Stimulated activated CD4-positive, alpha-beta T cell treated with anti-CD3 and anti-CD28 coated beads, TNF-alpha, amount 100 ng/mL, for 24 hours (primary cell): ENCODE measurements at places on chromosomes 5 and 9.

DNA sequence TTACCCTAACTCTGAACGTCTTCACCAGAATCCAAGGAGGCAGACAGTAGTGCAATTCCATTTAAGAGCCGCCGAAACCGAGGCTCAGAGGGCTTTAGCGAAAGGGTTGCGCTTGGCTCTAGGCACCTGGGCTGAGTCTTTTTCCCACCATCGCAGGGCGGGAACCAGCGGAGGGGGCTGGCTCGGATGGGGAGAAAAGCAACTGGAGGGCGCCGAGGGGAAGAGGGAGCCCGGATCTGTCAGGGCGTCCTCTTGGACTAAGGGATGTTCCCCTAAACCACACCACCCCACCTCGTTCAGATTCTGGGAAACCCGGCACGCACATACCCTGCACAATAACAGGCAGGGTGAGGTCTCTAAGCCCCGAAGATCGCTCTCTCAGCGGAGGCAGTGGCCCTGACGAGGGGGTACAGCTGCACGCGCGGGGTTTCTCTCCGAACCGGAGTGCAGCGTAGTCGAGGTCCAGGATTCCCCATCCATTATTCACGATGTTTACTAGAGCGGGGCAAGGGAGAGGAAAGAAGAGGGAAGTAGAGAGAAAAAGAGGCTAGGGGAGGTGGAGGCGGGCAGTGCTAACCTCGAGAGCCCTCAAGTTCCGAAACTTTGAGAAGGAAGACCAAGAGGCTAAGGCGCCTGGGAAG is 1.3 kb upstream of the POU4F3 start:
- DNase-seq: no peak

GRCh38 chr5:41809128-41809527 is 61.1 kb downstream of the OXCT1 start:
- no peak for DNase-seq

DNA sequence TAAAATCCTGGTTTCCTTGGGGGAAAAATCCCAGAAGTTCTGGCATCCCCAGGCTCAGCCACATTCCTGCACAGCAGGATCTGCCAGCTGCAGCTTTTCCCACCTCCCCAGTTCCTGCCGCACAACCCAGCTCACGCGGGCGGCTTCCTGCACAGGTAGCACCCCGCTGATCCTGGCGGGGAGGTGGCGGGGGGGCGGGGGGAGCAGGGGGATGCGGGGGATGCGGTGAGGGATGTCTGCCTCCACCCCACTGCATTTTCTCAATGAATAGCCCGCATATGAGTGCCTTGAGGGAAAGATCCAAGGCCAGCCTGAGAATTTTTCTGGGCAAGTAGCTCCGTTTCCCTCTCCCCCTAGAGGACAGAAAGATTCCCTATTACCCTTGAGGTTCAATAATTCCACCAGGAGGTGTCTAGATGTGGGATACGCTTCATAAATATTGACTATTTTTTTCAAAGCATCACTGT is 21.1 kb downstream of the GFPT2 start:
- no peak for DNase-seq

DNA sequence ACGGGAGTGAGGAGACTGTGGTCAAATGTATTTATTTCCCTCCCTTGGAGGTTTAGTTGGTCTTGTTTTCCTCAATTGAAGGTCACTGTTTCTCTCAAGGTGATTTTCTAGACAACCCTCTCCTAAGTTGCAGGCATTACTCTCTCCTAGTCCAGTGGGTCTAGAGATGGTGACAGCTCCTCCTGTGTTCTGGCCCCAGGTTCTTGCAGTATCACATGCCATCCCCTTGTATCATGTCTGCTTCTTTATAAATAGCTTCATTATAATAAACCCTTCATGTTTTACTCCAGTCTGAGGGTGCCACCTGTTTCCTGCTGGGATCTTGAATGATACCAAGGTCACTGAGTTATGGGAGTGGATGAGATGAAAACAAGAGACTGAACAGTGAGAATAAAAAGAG is 208.0 kb upstream of the KCNN2 start:
- DNase-seq: no peak

GRCh38 chr9:134497283-134497860 is 144.2 kb upstream of the COL5A1 start:
- DNase-seq: no peak

DNA sequence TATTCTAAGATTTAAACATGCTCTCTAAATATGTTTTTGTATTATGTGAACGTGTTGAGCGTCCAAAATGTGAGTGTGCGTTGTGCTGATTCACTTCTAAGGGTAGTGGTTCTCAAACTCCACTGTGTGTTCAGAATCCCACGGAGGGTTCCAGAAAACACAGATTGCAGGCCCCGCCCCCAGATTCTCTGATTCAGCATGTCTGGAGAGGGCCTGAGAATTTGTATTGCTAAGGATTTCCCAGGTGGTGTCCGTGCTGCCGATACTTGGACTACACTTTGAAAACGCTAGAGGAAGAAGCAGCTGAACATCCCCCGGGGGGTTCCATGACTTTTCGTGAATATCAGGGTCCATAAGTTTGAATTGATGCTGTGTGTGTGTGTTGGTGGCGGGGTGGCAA is 1043.2 kb upstream of the WWC1 start:
- no peak for DNase-seq

DNA sequence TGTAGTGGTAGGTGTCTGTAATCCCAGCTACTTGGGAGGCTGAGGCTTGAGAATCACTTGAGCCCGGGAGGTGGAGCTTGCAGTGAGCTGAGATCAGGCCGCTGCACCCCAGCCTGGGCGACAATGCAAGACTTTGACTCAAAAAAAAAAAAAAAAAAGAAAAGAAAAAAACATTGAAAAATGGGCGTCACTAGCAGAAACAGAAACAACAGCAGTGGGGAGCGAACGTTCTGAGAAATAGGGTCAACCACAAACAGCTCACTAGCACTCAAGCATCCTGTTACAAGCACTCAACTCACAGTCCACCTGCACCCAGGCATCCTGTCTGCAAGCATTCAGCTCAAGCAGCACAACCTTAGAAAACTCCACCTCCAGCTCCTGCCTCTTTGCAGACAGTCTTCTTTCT is 17.2 kb downstream of the TRIM14 start:
- DNase-seq: peak; percentile 45

DNA sequence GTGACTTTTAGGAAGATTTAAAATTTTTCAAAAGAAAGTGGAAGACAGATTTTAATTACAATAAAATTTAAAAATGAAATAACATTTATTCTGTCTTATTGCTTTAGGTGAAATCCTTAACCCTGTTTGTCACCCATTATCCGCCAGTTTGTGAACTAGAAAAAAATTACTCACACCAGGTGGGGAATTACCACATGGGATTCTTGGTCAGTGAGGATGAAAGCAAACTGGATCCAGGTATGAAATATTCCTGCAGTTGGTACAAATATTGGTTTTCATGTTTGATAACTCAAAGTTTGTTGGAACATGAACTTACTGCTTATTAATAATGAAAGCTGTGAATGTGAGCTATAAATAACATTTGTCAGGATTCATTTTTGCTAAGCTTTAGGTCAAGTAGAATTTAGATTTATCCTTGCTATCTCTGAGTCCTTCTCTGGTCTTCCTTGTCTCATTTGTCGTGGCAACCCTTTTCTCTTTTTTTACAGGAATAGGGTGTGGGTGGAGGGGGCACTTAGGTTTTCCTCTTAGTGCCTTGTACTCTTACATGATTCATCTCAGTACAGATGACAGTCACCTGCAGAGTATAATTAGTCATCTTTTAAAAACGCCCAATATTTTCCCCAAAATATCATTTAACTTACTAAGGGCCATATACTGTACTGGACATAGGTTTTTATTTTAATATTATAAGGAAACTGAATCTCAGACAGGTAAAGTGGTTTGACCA is 95.3 kb upstream of the RASGRF2 start:
- DNase-seq: no peak

- DNase-seq: no peak
Measured at GRCh38 chr5:132103969-132104391, 30.4 kb downstream of the CSF2 start.

GRCh38 chr5:63194126-63194525 is 615.5 kb downstream of the LRRC70 start:
- no peak for DNase-seq

GRCh38 chr5:140084541-140084940 is 29.4 kb upstream of the PURA start:
- no peak for DNase-seq

- no peak for DNase-seq
Measured at GRCh38 chr9:121944711-121945191, 148.4 kb downstream of the TTLL11 start.

GRCh38 chr5:68369023-68369359 is 153.4 kb downstream of the PIK3R1 start:
- no peak for DNase-seq

DNA sequence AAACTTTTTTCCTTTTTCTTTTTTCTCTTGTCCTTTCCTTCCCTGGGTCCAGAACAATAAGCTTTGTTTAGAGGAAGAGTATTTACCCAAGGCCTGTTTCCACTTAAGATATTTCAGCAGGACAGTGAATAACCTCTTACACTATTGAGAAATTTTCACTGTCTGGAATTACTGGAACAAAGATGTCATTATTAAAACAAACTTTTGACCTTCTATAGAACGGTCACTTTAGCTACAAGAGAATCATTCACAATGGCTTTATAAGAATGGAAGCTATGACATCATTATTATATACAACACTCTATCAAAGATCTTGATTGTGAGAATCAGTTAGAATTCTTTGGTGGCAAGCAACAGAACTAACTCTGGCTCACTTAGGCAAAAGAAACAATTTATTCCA is 22.0 kb upstream of the ARHGAP26 start:
- no peak for DNase-seq

DNA sequence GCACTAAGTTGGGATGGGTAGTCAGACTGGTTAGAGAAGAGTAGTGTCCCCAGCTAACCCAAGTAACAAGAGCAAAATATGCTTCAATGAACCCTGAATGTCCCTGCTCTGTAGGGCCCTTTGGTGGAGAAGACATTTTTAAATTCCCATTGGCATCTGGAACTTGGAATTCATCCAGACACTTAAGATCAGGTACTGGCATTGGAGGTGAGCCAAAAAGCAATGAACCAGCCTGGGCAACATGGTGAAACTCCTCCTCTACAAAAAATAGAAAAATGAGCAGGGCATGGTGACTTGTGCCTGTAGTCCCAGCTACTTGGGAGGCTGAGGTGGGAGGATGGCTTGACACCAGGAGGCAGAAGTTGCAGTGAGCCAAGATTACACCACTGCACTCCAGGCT is 58.9 kb upstream of the ZNF618 start:
- DNase-seq: no peak
